ENCODE measurements at places on chromosomes 12 and 14. TPM values are rescaled to one million over a fixed set of nuclear protein-coding genes. Genes with fewer than 3 reads are reported as not detected.
A peak's percentile ranks its signal among the peaks of the same experiment; 100 is the strongest.

DNA sequence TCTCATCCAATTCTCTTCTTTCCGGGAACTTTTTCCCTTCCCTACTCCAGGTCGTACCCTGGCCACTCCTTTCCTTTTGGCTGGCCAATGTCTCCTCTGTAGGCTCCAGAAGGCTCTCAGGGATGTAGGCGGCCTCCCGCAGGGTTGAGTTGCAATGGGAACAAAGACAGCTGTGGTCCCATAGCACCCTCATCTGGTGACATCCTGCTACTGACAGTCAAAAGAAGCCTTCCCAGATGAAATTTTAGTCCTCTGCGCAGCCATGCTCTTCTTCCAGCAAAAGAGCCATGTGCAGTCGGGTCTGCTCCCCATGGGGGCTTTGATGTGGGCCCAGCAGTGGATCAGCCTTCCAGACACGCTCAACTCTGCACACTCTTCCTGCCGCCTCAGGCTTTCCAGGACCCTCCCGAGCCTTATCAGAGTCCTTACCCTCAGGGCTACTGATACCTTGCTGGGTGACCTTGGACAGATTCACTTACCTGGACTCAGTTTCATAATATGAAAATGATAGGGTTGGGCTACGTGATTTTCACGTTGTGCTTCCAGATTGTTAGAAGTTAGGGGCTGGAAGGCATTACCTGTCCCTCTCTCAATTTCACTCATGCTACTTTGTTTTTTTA, 5.5 kb upstream of the CELA1 start:
- H3K27me3 ChIP-seq = no peaks in the 10 kb centered on the region
- H3K36me3 ChIP-seq = peaks cover 6% of the 10 kb centered on the region
- H3K4me3 ChIP-seq = no peak overlapping the region
- H3K27ac ChIP-seq = no peak overlapping the region

GRCh38 chr12:44863867-44864266, 12.2 kb downstream of the NELL2 start:
- DNase-seq = no peak
- no peak overlapping the region for H3K4me3 ChIP-seq
- H3K4me1 ChIP-seq = peaks cover 63% of the 10 kb centered on the region
- H3K36me3 ChIP-seq = peaks cover 81% of the 10 kb centered on the region
- H3K27me3 ChIP-seq = no peaks in the 10 kb centered on the region

- DNase-seq = no peak
- H3K27ac ChIP-seq = no peak overlapping the region
- H3K27me3 ChIP-seq = no peaks in the 10 kb centered on the region
- peaks cover 28% of the 10 kb centered on the region for H3K36me3 ChIP-seq
Observed at GRCh38 chr14:103563844-103564505, 1.2 kb downstream of the COA8 start.

GRCh38 chr14:55850825-55851241, 267.4 kb upstream of the PELI2 start:
- H3K4me1 ChIP-seq = peaks cover 2% of the 10 kb centered on the region
- no peak overlapping the region for H3K27ac ChIP-seq
- H3K4me3 ChIP-seq = no peak overlapping the region
- H3K36me3 ChIP-seq = no peaks in the 10 kb centered on the region

The B3GNT4 gene
- total RNA-seq = 0.92 TPM

DNA sequence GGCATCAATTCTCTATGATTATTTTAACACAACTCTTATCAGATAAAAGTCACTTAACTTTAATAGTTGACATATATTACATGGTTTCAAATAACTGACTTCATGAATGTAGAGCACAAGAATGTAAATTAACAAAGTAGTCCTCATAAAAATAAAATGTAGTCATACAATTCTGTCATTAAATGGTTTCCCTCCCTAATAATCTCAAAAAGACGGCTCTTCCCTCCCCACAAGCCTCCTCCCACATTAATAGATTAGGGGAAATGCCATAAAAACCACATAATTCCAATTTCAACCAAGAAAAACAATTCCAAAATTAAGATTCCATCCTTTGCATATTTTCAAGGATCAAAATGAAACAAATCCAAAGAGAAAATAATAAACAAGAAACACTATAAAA, 36.7 kb downstream of the SPTLC2 start:
- no peak overlapping the region for H3K27ac ChIP-seq
- no peak for DNase-seq
- peaks cover 11% of the 10 kb centered on the region for H3K36me3 ChIP-seq
- no peak overlapping the region for H3K4me3 ChIP-seq
- H3K27me3 ChIP-seq = no peaks in the 10 kb centered on the region
- peaks cover 19% of the 10 kb centered on the region for H3K4me1 ChIP-seq

- peak; percentile 12 for DNase-seq
- no peaks in the 10 kb centered on the region for H3K36me3 ChIP-seq
- peaks cover 14% of the 10 kb centered on the region for H3K4me1 ChIP-seq
Observed at GRCh38 chr12:24562771-24563431, 386.0 kb downstream of the BCAT1 start.

GRCh38 chr12:56154246-56154771, 1.9 kb downstream of the MYL6B start:
- no peaks in the 10 kb centered on the region for H3K27me3 ChIP-seq
- H3K4me1 ChIP-seq = peaks cover 38% of the 10 kb centered on the region
- H3K27ac ChIP-seq = no peak overlapping the region
- DNase-seq = no peak

- H3K4me1 ChIP-seq = no peaks in the 10 kb centered on the region
- no peak overlapping the region for H3K4me3 ChIP-seq
- H3K27ac ChIP-seq = no peak overlapping the region
- H3K36me3 ChIP-seq = no peaks in the 10 kb centered on the region
- H3K27me3 ChIP-seq = no peaks in the 10 kb centered on the region
Observed at GRCh38 chr12:38484821-38485449, 168.4 kb downstream of the ALG10B start.

The CEP128 gene
- total RNA-seq = 22.6 TPM

DNA sequence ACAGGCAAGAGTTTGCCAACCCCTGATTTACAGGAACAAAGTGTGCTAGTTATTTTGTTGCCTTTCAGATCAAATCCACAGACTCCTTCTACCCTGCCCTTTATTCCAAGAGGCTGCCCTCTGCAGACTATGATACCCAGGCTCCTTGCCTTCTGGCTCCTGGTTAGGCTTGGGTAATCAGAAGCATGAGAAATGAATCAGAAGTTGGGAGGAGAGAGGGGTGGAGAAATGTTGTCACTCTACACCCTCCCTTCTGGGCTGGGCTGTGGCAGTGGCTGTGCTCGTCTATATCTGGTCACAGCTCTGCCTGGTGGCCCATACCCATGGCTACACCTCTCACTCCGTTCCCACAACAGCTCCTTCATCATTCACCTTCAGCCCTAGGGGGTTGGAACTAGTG, 204.6 kb upstream of the PLXNC1 start:
- H3K27me3 ChIP-seq = no peaks in the 10 kb centered on the region
- H3K36me3 ChIP-seq = no peaks in the 10 kb centered on the region
- H3K27ac ChIP-seq = no peak overlapping the region
- no peak for DNase-seq

- no peaks in the 10 kb centered on the region for H3K27me3 ChIP-seq
- H3K36me3 ChIP-seq = peaks cover 18% of the 10 kb centered on the region
- no peak for DNase-seq
- no peak overlapping the region for H3K4me3 ChIP-seq
- H3K4me1 ChIP-seq = peaks cover 20% of the 10 kb centered on the region
- no peak overlapping the region for H3K27ac ChIP-seq
Observed at GRCh38 chr12:42422785-42423184, 96.8 kb downstream of the PPHLN1 start.

DNA sequence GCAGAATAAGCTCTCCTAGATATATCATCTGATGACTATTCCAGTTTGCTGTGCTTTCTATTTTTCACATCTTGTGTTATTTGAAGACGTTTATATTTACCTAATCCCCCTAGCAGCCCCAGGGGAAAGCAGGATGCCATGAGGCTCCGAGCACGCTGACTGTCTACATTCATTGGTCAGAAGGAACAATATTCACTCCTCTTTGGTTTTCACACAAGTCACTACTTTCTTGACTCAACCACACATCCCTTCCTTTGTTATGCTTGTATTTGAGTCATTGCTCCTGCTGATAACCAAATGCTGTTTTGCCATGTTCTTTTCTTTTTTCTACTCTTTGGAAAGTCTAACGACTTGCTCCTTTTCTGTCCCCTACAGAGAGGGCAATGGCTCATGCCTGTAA, 86.5 kb upstream of the SLC38A2 start:
- H3K27me3 ChIP-seq = no peaks in the 10 kb centered on the region
- H3K4me1 ChIP-seq = peaks cover 61% of the 10 kb centered on the region
- H3K4me3 ChIP-seq = peak overlapping the region; percentile 59
- H3K36me3 ChIP-seq = peaks cover 7% of the 10 kb centered on the region
- H3K27ac ChIP-seq = peak overlapping the region; percentile 95

DNA sequence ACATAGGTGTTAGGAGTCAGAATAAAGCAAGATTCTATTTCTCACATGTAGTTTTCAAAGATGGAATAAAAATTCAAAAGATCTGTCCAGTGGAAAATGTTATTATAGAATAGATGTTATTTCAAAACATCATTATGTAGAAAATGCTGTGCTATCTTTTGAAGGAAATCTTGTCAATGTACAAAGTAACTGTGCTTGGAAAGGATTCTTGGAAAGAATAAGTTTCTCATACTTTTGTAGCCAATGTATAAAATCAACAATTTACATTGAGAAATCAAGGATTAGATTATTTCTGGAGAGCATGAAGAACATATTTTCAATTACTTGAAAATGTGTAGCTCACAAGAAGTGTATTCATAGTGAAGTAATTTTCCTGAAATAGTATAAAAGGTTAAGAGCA, 532.5 kb upstream of the MGAT4C start:
- no peak overlapping the region for H3K4me3 ChIP-seq
- no peaks in the 10 kb centered on the region for H3K27me3 ChIP-seq
- no peak for DNase-seq
- H3K27ac ChIP-seq = no peak overlapping the region

Data from activated naive CD8-positive, alpha-beta T cell treated with anti-CD3 and anti-CD28 coated beads for 36 hours (primary cell).